ENCODE measurements at places on chromosomes 3 and 15.

GRCh38 chr3:20185331-20185678 lies 701 bp downstream of the SGO1 start:
- no peak for DNase-seq

GRCh38 chr3:142663865-142664264 lies 60.0 kb upstream of the TRPC1 start:
- DNase-seq: no peak

GRCh38 chr3:164451072-164451910 lies 627.0 kb downstream of the SI start:
- DNase-seq: no peak

- no peak for DNase-seq
Observed at GRCh38 chr3:55226696-55227095, 260.4 kb downstream of the WNT5A start.

DNA sequence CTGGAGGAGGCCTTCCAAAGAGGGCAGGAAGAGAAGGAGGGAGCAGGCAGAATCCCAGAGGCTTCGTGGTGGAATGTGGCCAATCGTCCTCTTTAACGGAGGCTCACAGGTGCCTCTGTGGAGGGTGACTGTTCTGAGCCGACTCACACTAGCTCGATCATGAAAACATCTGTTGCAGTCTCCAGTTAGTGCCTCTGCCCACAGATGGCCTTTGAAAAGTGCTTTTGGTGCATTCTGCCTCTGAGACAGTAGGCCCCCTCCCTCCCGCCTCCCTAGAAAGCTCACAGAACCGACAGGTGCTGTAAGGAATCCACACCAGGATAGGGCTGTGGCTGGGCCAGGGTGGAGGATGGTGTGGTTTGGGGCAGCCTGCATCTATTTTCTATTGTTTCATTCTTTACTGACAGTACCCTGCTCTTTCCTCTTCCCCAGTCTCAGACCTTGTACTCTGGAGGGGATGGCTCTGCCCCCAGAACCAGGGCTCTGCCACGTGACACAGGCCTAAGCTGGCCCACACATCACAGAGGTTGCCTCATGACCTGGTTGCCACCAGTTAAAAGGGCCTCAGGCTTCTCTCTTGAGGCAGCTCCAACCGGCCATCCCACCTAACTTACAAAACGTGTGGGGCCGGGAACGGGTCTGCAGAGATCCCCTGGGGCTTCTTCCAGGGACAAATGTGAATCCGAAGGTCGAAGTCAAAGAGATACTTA lies 27.2 kb upstream of the PIGZ start:
- DNase-seq: peak; percentile 72

DNA sequence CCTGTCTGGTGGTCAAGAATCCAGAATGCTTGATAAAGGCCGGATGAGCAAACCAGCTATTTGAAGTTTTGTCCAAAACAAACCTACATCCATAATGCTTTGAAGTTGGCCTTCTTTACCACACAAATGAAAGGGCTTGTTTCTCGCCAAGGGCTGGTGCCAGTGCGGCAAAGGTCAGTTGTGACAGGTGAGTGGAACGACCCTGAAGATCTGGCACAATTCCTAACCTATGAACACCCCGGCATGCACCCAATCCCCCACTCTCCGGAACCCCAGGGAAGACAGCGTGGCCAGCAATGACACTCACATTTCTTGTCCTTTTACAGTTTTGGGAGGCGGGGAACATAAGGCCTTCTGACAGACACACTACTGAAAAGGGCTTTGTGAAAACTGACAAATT lies 90.6 kb downstream of the ATP10A start:
- no peak for DNase-seq

- DNase-seq: no peak
Observed at GRCh38 chr15:39327005-39327730, 253.7 kb upstream of the THBS1 start.

- DNase-seq: no peak
Observed at GRCh38 chr15:74340150-74340549, 27.3 kb downstream of the CYP11A1 start.

- DNase-seq: no peak
Observed at GRCh38 chr3:149512073-149512782, 37.7 kb downstream of the TM4SF4 start.

DNA sequence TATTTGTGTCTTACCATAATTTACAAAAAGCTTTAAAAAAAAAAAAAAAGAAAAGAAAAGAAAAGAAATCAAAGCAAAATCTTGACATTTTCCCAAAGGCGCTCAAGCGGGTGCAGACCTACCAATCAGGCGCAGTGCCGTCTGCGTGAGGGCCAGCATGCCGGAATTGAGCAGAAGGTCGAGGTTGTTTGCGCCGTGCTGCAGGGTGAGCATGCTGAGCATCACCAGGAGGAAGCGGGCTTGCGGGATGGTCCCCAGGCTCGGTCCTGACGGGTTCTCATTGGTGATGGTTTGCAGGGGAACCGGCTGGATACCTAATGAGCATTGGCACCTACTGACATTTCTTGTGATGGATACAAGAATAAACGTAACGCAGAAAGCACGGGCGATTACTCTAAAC lies 93.9 kb downstream of the HERC2 start:
- DNase-seq: no peak

- no peak for DNase-seq
Observed at GRCh38 chr3:71551311-71551919, 32.1 kb downstream of the FOXP1 start.

- DNase-seq: peak; percentile 35
Observed at GRCh38 chr3:50515565-50516439, 12.4 kb upstream of the CACNA2D2 start.

- DNase-seq: no peak
Observed at GRCh38 chr3:55596212-55596611, 109.1 kb upstream of the WNT5A start.

- no peak for DNase-seq
Observed at GRCh38 chr15:95215017-95215416, 983.7 kb downstream of the MCTP2 start.

DNA sequence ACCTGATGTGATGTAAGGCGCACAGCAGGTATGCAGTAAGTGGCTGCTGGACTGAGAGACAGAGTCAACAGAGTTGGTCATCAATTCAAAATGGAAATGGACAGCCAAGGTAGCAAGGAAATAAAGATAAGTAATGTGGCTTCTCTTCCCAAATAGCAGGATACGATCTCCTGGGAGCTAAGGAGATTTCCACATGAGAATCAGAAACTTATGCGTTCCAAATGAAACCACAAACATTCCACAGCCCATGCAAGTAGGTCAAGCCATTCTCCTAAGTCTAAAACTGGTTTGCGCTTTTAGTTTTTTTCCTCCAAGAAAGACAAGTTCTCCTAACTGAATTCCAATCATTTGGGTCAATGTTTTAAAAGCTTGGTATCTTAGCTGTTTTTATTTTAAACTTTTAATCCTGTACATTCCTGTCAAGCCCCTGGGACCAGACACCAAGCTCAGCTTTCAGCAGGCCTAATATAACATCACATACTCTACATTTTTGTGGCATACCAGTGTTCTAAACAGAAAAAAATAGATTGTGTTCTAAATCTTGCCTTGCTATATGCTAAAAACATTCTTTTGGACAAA lies 73.7 kb upstream of the TSPAN3 start:
- DNase-seq: no peak

DNA sequence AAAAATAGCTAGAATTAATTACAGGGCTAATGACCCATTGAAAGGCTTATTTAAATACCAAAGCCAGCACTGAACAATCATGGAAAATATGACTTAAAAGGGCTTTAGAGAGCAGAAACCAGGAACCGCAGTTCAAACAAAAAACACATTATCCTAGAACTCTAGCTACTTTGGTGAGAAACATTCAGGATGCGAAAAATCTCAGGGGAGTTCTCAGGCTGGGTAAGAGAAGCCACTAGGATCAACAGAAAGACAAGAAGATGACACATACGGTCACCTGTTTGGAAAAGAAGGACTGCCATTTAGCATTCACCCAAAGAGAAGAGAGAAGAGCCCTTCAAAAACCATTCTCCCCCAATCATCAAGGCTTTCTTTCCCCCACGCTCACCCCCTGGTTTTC lies 75.6 kb upstream of the ICE2 start:
- no peak for DNase-seq

GRCh38 chr15:59444980-59445545 lies 7.1 kb downstream of the FAM81A start:
- no peak for DNase-seq

- no peak for DNase-seq
Observed at GRCh38 chr3:194028434-194029004, 107.4 kb upstream of the HES1 start.

GRCh38 chr15:90082140-90082715 lies 20.0 kb downstream of the IDH2 start:
- no peak for DNase-seq

Data from NCI-H1694 treated with DMSO at 0.1 percent for 48 hours (cell line).